ENCODE measurements at places on chromosomes 2 and 18.
A peak's percentile ranks its signal among the peaks of the same experiment; 100 is the strongest.

- no peak for DNase-seq
Measured at GRCh38 chr2:198096965-198097364, 292.6 kb downstream of the PLCL1 start.

DNA sequence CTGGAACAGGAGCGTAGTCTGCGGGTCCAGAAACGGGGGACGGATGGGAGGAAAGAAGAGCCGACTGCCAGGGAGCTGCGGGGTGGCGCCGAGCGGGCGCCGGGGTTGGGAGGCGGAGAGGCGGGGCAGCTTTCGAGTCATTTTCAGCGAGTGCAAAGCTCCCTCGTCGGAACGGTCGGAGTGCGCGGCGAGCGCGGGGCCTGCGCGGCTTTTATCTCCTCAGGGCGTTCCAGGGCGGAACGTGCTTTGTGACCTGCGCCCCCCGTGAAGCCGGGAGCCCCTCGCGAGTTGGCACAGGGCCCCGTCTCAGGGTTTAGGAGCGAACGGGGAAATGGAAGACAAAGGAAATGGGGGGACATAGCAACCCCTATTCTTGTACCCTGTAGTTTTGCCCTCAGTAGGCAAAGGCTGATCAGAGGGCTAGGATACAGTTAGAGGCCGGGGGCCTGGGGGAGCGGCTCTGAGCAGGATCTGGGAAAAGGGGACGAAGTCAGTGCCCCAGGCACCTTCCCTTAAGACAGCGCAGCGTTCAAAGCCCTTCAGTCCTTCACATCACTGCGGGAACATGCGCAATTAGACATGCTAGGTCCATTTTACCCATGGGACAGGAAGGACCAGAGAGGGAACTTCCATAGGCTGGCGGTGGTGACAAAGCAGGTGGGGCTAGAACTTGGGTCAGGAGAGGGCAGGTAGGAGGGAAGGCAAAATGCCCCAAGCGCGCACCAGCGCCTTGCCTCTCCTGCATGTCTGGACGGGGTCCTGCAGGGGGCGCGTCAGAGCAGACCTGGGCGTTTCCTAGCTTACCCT lies 60.1 kb upstream of the IL1RL1 start:
- no peak for DNase-seq

DNA sequence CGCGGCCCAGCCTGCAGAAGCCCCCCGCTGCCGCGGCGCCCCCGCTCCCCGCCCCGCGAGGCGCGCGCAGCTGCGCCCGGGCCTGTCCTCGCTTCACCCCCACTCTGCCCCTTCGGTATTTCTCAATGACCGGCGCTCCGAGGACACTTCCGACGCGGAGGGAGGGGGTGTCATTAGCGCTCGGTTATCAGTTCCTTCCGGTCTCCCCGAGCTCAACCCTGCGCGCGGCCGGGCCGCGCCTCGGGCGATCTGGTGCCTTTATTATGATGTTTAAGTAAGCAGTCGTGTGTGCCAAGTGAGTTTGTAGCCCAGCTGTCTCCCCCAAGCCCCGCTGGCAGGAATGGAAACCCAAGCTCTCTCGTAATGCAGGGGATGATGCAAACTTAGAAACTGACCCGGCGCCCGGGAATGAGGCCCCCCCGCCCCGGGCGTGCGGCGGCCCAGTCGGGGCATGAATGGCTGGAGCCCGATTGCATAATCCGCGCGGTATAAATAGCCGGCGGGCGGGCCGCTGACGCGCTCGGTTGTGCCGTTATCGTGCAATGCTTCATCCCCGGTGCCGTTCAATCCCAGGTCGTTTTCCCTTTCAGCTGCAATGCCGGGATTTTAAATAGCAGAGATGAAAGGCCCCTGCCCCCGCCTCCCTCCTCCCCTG lies 3.9 kb upstream of the SPRED2 start:
- peak; percentile 90 for DNase-seq

DNA sequence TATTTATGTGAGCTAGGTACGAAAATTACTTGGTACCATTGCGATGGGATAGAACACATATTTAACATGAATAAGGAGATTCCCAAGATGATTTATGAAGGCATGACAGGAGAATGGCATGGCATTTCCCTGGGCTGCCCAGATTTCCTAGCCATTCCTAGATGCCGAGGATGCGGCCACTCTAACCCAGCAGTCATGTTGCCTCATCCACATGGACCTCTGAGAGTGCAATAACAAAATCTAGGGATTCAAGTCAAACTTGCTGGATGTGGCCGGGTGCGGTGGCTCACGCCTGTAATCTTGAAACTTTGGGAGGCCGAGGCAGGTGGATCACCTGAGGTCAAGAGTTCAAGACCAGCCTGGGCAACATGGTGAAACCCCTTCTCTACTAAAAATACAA lies 110.8 kb upstream of the ARL4C start:
- DNase-seq, result no peak

GRCh38 chr2:174868878-174869277 lies 104.6 kb upstream of the CHRNA1 start:
- DNase-seq, result no peak

DNA sequence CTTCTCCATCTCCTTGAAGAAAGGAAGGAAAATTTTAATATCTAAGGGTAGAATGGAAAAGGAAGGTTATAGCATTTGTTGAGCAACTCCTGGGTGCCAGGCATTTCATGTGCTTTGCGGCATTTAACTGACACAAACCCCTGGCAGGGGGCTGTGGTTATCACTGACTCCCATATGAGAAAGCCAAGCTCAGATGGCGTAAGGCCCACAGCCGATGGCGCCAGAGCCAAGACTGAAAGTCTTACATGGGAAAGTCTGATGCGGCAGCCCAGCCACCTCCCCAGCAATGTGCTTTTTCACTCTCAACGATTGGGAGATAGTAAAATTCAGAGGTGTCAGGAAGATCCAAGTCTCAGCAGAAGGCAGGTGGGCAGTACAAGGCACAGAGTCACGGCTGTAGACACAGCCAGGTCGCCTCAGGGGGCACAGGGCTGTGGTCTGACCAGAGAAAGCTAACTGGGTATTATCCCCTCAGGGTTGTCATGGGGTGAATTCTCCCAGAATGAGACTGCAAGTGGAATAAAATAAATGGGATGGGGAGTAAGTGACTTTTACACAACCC lies 324.2 kb upstream of the NCKAP5 start:
- peak; percentile 9 for DNase-seq

DNA sequence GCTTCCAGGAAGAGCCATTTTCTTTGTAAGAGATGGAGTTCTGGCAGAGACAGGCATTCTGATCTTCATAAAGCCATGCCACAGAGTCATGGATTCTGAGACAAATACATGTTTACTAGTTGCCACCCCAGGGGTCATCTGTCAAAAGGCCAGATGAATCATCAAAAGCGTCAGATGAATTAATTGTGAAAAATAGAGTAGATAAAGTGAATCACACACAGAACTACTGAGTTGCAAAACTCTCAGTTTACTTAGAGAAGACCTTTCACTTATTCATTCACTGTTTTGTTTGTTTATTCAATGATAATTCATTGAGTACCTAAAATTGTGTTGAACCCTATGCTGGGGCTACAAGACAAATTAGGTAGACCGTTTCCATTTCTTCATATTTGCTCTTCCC lies 157.7 kb upstream of the SERPINE2 start:
- peak; percentile 60 for DNase-seq

DNA sequence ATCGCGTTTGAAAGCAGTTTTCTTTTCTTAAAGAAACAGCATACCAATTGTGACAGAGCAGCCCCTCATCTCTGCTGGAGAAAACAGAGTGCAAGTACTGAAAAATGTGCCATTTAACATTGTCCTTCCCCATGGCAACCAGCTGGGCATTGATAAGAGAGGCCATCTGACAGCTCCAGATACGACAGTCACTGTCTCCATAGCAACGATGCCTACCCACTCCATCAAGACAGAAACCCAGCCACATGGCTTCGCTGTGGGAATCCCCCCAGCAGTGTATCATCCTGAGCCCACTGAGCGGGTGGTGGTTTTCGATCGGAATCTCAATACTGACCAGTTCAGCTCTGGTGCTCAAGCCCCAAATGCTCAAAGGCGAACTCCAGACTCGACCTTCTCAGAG lies 9.5 kb downstream of the GRHL1 start:
- DNase-seq, result no peak

DNA sequence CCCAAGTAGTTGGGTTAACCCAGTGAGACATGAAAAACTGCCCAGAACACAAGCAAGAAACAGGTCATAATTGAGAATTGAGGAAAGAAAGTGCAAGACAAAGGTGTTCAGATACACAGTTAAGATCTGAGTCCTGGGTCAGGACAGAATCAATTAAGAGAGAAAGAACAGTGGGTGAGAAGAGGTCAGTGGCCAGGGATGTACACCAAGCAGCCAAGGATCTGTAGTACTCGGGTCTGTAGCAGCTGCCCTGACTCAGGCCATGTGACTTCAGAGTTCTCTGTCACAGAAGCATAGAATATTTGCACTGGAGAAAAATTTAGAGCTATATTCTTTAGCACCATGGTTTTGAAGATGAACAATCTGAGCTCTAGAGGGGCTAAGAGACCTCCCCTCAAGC lies 141.6 kb downstream of the SLC8A1 start:
- no peak for DNase-seq

DNA sequence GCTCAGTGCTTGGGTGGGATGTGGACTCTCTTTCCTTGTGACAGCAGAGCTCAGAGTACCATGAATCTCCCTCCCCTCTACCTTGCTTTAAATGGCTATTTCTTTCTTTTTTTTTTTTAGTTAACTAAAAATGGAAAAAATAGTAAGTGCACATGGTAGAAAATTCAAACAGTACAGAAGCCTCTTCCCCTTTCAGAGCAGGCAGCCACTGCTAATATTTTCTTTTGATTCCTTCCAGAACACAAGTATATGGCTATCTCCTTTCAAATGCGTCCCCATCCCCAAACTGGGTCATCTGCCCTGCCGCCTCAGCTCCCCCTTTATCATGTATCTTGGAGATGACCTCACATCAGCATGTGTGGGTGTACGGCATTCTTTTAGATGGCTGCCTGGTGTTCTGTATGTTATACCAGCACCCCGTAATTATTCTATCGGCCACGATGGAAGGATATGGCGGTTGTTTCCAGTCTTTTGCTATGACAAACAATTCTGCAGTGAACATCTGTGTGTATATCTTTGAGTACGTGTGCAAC lies 70.5 kb upstream of the DLX2 start:
- no peak for DNase-seq

DNA sequence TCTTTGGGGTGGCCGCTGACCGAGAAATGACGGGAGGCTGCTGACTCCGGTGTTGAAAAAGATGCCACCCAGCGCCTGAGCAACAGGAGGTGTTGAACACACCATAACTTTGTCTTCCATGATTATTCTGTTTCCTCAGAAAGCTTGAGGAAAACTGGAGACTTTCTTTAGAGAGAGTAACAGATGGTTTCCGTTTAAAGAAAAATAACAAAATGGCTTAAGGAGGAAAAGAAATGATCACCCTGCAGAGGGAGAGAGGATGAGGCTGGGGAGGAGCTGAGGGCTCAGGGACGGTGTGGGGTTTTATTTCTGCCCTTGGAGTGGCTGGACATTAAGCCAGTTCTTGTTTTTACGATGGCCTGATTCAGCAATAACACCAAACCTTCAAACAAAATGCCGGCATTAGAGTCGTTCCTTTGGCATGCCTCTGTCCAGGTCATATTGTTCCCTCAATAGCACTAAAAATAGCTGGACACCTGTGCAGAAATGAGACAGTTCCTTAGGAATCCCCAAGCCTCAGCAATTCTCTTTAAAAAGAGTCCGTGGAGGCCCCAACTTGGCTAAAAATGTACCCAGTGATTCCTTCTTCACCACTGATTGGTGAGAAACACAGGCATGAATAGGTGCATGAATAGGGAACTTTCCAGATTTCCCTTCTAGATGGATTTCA lies 182.4 kb downstream of the ALPK2 start:
- no peak for DNase-seq

DNA sequence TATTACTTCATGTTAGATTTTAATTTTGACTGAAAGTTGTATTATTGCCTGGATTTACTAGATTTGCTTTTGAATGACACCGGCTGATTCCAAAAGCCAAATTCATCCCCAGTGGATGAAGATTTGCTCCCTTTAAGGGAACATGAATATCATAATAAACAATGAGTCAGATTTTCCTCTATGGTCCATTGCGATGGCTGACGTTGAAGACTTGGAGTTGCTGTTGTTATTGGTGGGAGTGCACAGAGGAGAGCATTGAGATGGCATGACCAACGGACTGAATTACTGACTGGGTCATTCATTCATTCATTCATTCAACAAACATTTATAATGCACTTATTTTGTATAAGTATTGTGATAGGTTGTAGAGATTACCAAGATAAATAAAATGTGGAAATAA lies 33.4 kb upstream of the LYPD1 start:
- DNase-seq, result peak; percentile 41

DNA sequence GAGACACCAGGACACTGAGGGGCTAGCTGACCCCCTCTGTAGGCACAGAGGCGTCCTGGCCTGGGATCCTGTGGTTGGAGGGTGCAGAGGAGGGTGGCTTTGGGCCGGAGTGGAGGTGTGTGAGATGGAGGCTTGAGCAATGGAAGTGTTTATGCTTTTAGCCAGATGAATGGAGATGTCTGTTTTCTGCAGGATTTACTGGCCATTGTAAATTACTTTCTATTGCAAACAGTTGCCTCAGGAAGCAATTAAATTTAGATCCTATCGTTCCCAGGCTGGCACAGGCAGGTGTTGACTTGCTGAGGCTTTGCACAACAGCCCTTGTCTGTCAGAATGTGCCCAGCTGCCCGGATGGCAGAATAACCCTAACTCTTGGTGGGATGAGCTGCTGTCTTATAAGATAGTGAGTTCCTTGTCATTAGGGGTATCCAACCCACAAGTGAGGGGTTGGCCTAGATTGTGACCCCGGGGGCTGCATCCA lies 1.8 kb upstream of the ARID5A start:
- no peak for DNase-seq

GRCh38 chr2:14418115-14418514 lies 214.4 kb upstream of the LRATD1 start:
- no peak for DNase-seq

GRCh38 chr2:85468096-85468703 lies 49.7 kb downstream of the SH2D6 start:
- DNase-seq, result no peak

GRCh38 chr18:33062834-33063364 lies 290.1 kb upstream of the KLHL14 start:
- no peak for DNase-seq

GRCh38 chr2:9984217-9984739 lies 32.8 kb downstream of the GRHL1 start:
- peak; percentile 26 for DNase-seq

GRCh38 chr2:180003073-180003472 lies 4.0 kb downstream of the CWC22 start:
- DNase-seq, result no peak

GRCh38 chr2:133790711-133791110 lies 222.4 kb upstream of the NCKAP5 start:
- DNase-seq, result peak; percentile 63

GRCh38 chr2:30514134-30514847 lies 67.2 kb downstream of the LCLAT1 start:
- peak; percentile 64 for DNase-seq

DNA sequence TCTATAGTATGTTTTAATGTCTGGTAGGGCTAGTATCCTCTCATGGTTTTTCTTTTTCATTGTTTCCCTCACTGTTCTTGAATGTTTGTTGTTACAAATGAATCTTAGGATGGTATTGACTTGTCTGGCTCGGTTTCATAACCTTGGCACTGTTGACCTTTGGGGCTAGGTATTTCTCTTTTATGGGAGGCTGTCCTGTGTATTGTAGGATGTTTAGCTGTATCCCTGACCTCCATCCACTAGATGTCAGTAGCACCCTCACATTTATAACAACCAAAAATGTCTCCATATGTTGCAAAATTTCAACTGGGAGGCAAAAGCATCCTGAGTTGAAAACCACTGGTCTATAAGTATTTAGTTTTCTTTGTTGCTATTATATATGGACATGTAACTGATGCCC lies 7.0 kb upstream of the AOX1 start:
- DNase-seq, result peak; percentile 42

Measured in M059J (cell line).